Stimulated activated CD4-positive, alpha-beta T cell treated with anti-CD3 and anti-CD28 coated beads, Interleukin-12 subunit alpha, Interleukin-12 subunit beta, amount 100 ng/mL, for 24 hours (primary cell): ENCODE measurements at places on chromosomes 3 and 15.

DNA sequence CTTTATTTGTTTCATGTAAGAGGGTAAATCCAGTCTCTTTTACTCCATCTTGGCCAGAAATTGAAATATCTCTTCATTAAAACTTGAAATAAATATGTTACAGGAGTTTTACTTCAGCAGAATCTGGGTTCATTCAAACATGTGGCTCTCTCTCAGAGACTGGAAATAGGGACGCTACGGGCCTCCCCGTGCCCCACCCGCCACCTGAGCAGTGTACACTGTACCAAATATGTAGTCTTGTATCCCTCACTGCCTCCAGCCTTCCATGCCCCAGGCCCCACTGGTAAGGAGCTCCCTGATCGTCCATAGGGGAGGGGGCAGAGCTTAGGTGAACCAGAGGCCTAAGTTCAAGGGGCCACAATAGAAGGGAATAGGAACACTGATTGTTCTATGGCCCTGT is 36.0 kb downstream of the RPL39L start:
- no peak for DNase-seq

DNA sequence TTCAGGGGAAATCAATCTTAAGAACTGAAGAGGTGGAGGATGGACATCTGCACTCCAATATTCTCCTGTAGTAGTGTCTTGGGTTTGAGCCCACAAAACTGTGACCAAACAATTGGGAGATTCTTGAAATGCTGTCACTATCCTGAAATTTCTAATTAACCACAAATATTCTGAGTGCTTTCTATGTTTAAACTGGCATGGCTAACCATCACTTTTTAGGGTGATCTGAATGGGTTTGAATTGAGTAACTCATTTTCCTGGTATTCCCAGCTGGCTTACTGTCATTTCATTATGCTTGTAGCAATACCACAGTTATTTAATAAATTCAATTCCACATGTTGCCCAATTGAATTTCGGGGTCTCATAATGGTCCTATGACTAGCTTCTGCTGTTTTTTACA is 216.9 kb upstream of the DCBLD2 start:
- DNase-seq: no peak

DNA sequence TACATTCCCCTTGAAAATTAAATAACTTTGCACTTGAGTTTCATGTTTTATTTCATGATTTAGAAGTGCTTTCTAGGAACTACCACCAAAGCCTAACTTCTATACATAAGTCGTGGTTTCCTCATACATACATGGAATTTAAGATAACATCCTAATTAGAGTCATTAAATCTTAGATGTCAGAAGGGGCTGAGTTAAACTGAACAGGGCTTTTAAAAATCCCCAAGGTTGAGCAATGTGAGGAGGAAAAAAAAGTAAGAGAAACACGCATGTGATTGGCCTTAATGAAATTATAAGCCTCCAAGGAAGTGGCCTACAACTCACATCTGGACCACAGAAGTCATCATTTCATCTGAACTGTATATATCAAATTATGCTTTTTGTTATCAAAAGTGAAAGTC is 303.1 kb upstream of the SEMA6D start:
- no peak for DNase-seq

DNA sequence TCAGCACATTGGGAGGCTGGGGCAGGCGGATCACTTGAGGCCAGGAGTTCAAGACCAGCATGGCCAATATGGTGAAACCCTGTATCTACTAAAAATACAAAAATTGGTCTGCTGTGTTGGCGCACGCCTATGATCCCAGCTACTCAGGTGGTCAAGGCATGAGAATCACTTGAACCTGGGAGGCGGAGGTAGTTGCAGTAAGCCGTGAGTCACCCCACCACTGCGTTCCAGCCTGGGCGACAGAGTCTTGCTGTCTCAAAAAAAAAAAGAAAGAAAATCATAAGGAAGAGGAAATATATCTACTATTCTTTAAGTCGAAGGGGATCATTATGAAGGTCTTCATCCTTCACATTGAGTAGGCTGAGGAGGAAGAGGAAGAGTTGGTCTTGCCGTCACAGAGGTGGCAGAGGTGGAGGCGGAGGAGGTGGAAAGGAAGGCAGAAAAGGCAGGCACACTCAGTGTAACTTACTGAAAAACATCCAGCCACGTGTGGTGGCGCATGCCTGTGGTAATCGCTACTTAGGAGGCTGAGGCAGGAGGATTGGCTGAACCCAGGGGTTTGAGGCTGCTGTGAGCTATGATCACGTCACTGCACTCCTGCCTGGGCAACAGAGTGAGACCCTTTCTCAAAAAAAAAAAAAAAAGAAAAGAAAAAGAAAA is 14.2 kb downstream of the CSK start:
- DNase-seq: no peak

- no peak for DNase-seq
Observed at GRCh38 chr15:62612183-62612733, 430.3 kb upstream of the TPM1 start.

- no peak for DNase-seq
Observed at GRCh38 chr3:102183186-102183585, 251.6 kb upstream of the ZPLD1 start.

GRCh38 chr3:46361408-46362283 is 7.7 kb downstream of the CCR2 start:
- DNase-seq: no peak
